ENCODE measurements at places on chromosomes 5 and 9.

- peak overlapping the region; percentile 98 for H3K27ac ChIP-seq
- peak overlapping the region; percentile 47 for H3K4me3 ChIP-seq
- DNase-seq = peak; percentile 58
- H3K4me1 ChIP-seq = peaks cover 56% of the 10 kb centered on the region
These were observed 174.8 kb downstream of the SLF1 start for GRCh38 chr5:94793113-94793815.

- peaks cover 1% of the 10 kb centered on the region for H3K36me3 ChIP-seq
- no peaks in the 10 kb centered on the region for H3K27me3 ChIP-seq
- no peak overlapping the region for H3K27ac ChIP-seq
- peaks cover 12% of the 10 kb centered on the region for H3K4me1 ChIP-seq
- no peak overlapping the region for H3K4me3 ChIP-seq
- no peak for DNase-seq
These were observed 4.9 kb upstream of the MAPK9 start for GRCh38 chr5:180296771-180297170.

DNA sequence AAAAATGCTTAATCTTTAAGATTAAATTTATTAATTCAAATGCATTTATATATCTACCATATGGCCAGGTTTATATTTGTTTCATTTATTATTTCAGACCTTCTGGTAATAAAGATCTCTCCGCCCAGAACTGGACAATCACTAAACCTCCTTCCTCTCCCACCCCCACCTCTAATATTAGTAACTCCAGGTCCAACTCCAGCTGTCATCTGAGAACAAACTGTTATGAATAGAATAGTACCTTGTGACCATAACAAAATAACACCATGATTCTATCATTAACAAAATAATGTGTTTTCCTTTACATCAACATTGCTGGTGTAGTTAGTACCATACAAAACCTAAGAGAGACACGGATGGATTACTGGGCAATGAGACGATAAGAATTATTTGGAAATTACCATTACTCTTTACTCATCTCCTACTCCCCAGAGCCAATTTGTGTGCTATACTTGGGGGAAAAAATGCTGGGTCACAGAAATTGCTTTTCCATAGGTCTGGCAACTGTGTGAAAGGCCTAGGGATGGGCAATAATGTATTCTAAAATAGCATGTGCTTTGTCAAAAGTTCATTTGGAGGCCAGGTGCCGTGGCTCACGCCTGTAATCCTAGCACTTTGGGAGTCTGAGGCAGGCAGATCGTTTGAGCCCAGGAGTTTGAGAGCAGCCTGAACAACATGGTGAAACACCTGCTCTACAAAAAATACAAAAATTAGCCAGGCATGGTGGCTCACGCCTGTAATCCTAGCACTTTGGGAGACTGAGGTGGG, 186.1 kb downstream of the ENC1 start:
- no peak for DNase-seq
- peaks cover 15% of the 10 kb centered on the region for H3K27me3 ChIP-seq

DNA sequence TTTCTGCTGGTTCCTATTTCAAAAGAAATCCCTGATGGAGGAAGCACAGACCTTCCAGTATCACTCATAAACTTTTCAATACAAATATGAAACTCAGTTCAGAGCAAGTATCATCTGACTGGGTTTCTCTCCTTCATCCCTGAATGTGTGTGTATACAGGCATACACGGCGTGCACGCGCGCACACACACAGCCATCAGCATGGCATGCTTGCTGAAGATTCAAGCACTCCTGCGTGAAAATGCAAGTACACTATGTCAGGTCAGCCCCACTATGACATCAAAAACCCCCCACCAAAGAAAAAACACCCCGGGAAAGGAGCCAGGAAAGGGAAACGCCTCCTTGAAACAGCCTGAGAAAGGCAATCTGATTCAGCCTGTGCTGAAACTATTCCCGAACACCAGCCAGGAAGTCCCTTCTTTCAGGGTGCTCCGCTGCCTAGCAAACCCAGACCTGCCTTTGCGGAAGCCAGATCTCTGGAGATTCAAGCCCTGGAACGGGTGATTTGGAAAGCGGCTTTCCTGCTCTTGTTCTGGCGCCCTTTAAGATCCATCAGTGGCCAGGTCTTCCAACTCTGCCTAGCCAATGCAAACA, 831 bp downstream of the KLHL3 start:
- no peaks in the 10 kb centered on the region for H3K27me3 ChIP-seq
- no peak overlapping the region for H3K27ac ChIP-seq
- peaks cover 6% of the 10 kb centered on the region for H3K4me1 ChIP-seq
- peak; percentile 45 for DNase-seq
- H3K4me3 ChIP-seq = no peak overlapping the region

- peaks cover 9% of the 10 kb centered on the region for H3K4me1 ChIP-seq
- DNase-seq = no peak
- H3K4me3 ChIP-seq = no peak overlapping the region
- H3K27me3 ChIP-seq = no peaks in the 10 kb centered on the region
- H3K36me3 ChIP-seq = no peaks in the 10 kb centered on the region
These were observed 21.9 kb upstream of the PLIN2 start for GRCh38 chr9:19149230-19149629.

GRCh38 chr5:61808091-61808490, 476.0 kb downstream of the ZSWIM6 start:
- no peak overlapping the region for H3K27ac ChIP-seq
- H3K36me3 ChIP-seq = no peaks in the 10 kb centered on the region
- DNase-seq = no peak
- H3K4me1 ChIP-seq = peaks cover 2% of the 10 kb centered on the region
- H3K27me3 ChIP-seq = no peaks in the 10 kb centered on the region

- H3K27me3 ChIP-seq = no peaks in the 10 kb centered on the region
- peaks cover 15% of the 10 kb centered on the region for H3K4me1 ChIP-seq
- peak overlapping the region; percentile 67 for H3K27ac ChIP-seq
- DNase-seq = no peak
- H3K4me3 ChIP-seq = peak overlapping the region; percentile 52
These were observed 193.7 kb downstream of the MAPKAP1 start for GRCh38 chr9:125513303-125513667.

- H3K27ac ChIP-seq = no peak overlapping the region
- H3K36me3 ChIP-seq = no peaks in the 10 kb centered on the region
- no peaks in the 10 kb centered on the region for H3K27me3 ChIP-seq
- no peak for DNase-seq
These were observed 575.2 kb upstream of the WWC1 start for GRCh38 chr5:167716126-167716775.

DNA sequence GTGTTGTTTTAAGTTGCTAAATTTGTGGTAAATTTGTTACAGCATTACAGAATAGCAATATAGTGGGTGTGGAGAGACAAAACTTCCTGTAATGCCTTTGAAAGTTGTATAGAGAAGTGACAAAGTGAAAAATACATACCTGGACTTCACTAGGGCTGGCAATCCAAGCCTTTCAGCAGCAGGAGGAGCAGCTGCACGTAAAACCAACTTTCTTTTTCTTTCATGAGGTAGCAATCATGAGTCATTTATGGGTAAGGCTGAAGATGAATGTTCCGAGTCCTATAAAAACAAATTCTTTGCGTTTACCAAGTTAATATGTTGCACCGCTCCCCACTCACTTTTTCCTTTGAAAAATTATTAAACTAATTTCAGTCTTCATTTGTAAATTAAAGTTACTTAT, 1138.2 kb downstream of the TAF11L14 start:
- peaks cover 2% of the 10 kb centered on the region for H3K4me1 ChIP-seq
- no peak overlapping the region for H3K27ac ChIP-seq
- peaks cover 6% of the 10 kb centered on the region for H3K27me3 ChIP-seq
- H3K4me3 ChIP-seq = no peak overlapping the region
- DNase-seq = no peak
